ENCODE measurements at places on chromosomes 5 and 9. TPM values are rescaled to one million over a fixed set of nuclear protein-coding genes. Genes with fewer than 3 reads are reported as not detected.

PPP1R26 gene
- polyA plus RNA-seq = 29.7 TPM

STKLD1 gene
- polyA plus RNA-seq = 4.4 TPM

DBH gene
- polyA plus RNA-seq = 0.95 TPM

KIF4B gene
- 0.22 TPM for polyA plus RNA-seq

GMCL2 gene
- polyA plus RNA-seq = 0.08 TPM

PPIC gene
- 37.5 TPM for polyA plus RNA-seq

ZNF483 gene
- 2.8 TPM for polyA plus RNA-seq

CPEB4 gene
- polyA plus RNA-seq = 50.6 TPM

TPPP gene
- 8.4 TPM for polyA plus RNA-seq

COL5A1 gene
- 128 TPM for polyA plus RNA-seq

SPATA31E1 gene
- polyA plus RNA-seq = not detected

RGS7BP gene
- 7.2 TPM for polyA plus RNA-seq

SPAAR gene
- polyA plus RNA-seq = 1.3 TPM

SLC1A3 gene
- 1.9 TPM for polyA plus RNA-seq

ZBED3 gene
- 36.5 TPM for polyA plus RNA-seq

Data from renal cortex interstitium (tissue), 15 donors.